ENCODE measurements at places on chromosomes 11 and 22.

DNA sequence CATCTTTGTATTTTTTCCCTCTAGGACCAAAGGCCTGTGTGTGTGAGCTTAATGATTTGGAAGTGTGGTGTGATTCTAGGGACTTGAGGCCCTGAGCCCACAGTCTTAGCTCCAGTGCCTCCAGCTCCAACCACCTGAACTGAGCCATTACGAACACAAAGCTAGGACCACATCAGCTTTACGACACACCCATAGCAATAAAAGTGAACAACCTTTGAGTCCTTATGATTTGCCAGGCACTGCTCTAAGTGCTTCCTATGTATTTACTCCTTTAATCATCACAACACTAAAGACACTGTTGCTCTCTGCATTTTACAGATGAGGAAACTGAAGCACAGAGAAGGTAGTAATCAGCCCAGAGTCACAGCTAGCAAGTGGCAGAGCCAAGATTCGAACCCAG, 126.4 kb downstream of the EHF start:
- no peak for DNase-seq

GRCh38 chr11:106763501-106763900, 254.8 kb downstream of the GUCY1A2 start:
- DNase-seq, result no peak

DNA sequence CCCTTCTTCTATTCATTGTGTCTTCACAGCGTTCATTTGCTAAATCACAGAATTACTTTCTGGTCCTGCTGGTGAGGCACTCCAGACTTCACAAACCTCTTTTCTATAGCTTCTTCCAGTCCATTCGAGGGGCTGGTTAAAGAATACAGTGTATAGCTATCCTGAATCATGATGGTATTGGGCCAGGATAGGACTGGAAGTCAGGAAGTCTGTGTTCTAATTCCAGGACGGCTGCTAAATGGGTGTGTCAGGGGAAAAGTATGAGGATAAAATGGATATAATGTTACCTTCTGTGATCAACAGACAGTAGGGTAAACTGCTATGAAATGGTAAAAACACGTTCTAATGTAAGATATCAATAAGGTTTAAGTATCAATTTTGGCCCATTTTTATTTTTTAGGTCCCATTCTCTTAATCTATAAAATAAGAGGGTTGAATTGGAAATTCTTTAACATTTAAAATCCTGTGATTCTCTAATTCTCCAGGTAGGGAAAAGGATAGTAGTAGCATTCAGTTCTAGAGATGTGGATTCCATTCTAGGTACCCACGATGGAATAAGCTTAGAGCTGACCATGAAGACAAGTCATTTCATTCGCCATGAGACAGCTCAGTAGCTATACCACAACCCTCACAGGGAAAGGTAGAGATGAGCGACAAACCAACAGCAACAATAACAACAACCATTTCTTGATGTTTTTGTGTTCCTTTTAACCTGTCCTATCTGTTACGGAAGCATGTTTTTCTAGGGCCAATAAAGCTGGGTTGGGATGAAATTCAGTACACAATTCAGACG, 96.1 kb downstream of the SLC1A2 start:
- DNase-seq, result no peak

- no peak for DNase-seq
These were observed 65.5 kb downstream of the GRIK4 start for GRCh38 chr11:120577041-120577440.

- DNase-seq, result no peak
These were observed 177.3 kb upstream of the SORL1-AS1 start for GRCh38 chr11:121630041-121630440.

GRCh38 chr11:67368621-67369020, 4.8 kb downstream of the CLCF1 start:
- DNase-seq, result no peak

DNA sequence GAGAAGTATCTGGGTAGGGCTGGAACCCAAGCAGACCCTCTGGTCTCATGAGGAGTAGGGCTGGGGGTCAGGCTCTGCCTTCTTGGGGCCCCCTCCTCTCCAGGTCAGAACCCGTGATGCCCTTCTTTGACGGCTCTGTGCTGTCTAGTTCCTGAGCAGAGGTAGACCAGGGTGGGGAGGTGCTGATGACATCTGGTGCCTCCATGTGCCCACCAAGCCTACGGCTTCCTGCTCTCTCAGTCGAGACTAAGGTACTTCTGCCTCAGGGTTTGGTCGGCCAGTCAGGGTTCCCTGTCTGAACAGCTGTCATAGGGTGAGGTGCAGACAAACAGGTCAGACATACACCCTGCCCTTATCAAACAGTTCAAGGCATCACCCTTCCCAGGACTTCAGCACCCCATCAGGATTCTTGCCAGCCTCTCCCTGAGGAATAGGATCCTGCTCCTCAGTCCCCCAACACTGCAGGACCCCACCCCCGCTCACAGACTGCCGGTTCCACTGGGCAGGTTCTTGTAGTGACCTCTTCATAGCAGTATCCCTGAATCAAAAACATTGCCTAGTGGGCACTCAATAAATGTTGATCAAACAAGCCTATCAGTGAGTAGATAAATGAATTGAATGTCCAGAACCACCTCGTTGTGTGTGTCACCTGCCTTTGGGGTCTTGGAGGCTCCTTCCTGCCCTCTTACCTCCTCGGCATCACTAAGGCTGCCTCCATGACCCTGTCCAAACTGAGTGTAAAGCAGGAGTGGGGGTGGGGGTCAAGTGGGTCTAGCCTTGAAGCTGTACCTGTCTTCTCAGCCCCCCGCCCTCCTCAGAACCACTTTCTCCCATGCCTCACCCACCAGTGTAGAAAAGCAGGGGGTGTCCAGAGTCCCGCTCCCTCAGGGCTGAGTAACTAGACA, 158.2 kb downstream of the BUD13 start:
- DNase-seq, result no peak

- no peak for DNase-seq
These were observed 13.0 kb downstream of the JHY start for GRCh38 chr11:122895563-122895962.

GRCh38 chr11:78365381-78365792, 52.2 kb downstream of the GAB2 start:
- DNase-seq, result no peak
